Cardiac muscle cell (in vitro differentiated cells and primary cell): ENCODE measurements at places on chromosomes 5 and 9. TPM values are rescaled to one million over a fixed set of nuclear protein-coding genes. Genes with fewer than 3 reads are reported as not detected.

- DNase-seq: no peak
- no peak overlapping the region for H3K27ac ChIP-seq
- H3K27me3 ChIP-seq: no peaks in the 10 kb centered on the region
- no peaks in the 10 kb centered on the region for H3K36me3 ChIP-seq
Measured at GRCh38 chr5:39211773-39212172, 7.6 kb downstream of the FYB1 start.

GRCh38 chr5:67400752-67401151 is 204.2 kb upstream of the CD180 start:
- no peaks in the 10 kb centered on the region for H3K36me3 ChIP-seq
- no peak overlapping the region for H3K4me3 ChIP-seq
- H3K4me1 ChIP-seq: peaks cover 3% of the 10 kb centered on the region
- H3K27me3 ChIP-seq: no peaks in the 10 kb centered on the region
- H3K27ac ChIP-seq: no peak overlapping the region

The SPEF2 gene
- total RNA-seq: 2.2 and 5.7 TPM in 2 replicates

The RFESD gene
- total RNA-seq: 0.11 and 1.3 TPM in 2 replicates

The PCDH1 gene
- 0.46 and 0.63 TPM in 2 replicates for total RNA-seq

The LCN15 gene
- 0.32 and 0.77 TPM in 2 replicates for total RNA-seq

The MARCHF3 gene
- 5.2 and 11.4 TPM in 2 replicates for total RNA-seq

DNA sequence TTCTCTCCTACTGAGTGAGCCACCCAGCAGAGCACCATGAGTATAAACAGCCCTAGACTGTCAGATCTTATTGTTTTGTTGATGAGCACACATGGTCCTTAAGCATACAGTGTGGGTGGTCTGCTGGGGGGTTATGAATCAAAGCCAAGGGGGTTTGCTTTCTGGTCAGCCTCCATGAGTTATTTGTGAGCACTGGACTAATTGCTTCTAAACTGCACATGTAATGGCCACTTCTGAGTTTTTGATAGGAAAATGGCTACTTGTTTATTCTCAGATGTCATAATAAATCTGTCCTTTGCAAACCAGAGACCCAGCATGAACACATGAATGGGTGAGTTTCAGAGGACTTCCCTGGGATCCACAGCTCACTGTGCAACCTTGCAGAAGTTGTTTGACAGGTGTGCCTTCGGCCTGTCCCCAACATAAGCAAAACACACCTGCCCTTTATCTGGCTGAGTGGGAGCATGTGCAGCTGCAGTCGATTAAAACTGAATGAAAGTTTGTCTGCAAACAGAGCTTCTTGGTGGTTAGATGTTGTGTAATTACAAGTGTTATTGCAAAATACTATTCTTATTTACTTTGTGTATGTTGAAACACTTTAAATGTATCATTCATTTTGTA is 35.9 kb downstream of the MAMDC2 start:
- H3K4me3 ChIP-seq: no peak overlapping the region
- H3K27ac ChIP-seq: no peak overlapping the region
- DNase-seq: peak; percentile 68
- H3K27me3 ChIP-seq: peaks cover 4% of the 10 kb centered on the region
- no peaks in the 10 kb centered on the region for H3K4me1 ChIP-seq

The NR5A1 gene
- total RNA-seq: 0.12 TPM in 1 of 2 replicates, not detected in the other

DNA sequence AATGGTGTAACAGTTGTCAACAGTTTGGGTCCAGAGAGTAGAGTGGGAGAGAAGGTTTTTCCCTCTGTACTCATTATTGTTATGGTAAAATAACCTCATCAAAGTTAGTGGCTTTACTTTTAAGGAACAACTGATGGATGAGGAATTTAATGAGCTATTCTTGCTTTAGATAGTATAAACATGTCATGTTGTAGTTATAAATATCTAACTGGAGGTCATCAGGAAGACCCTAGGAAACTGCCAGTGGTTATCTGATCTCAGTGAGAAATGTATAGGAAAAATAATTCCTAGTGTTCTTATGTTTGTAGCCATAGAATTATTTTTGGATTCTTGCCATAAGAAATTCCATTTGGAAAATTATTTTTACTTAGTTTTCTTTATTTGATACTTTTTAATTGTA is 4.1 kb downstream of the ERCC6L2 start:
- H3K27me3 ChIP-seq: no peaks in the 10 kb centered on the region
- no peak overlapping the region for H3K4me3 ChIP-seq
- no peaks in the 10 kb centered on the region for H3K4me1 ChIP-seq
- no peak for DNase-seq
- H3K27ac ChIP-seq: no peak overlapping the region

The TNC gene
- 29.7 and 39.2 TPM in 2 replicates for total RNA-seq

DNA sequence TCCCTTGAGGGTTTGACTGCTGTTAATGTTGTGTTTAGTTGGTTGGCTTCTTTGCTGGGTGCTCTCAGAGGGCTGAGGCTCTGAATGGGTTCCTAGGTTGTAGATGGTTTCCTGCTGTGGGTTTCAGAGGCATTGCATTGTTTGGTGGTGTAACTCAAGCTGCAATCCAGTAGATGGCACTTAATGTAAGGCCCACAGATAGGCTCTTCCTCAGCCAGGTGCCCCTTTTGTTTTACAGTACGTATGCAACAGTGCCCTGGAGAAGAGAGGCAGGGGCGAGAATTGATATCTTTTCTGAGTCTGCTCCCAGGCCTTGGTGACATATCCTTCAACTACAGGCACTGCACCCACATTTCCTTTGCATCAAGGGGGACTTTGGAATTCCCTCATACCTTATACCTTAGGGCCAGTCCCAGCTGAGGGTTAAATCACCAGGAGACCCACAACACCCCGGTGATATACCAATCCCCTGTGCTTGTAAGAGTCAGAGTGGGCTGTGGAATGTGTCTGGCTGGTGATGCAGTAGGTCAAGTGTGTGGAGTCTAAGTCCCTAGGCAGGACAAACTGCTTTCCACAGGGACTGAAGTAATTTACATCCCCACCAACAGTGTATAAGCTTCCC is 7.0 kb upstream of the UGT3A2 start:
- no peaks in the 10 kb centered on the region for H3K4me1 ChIP-seq
- peak; percentile 14 for DNase-seq
- no peak overlapping the region for H3K27ac ChIP-seq
- peaks cover 9% of the 10 kb centered on the region for H3K27me3 ChIP-seq
- no peaks in the 10 kb centered on the region for H3K36me3 ChIP-seq

DNA sequence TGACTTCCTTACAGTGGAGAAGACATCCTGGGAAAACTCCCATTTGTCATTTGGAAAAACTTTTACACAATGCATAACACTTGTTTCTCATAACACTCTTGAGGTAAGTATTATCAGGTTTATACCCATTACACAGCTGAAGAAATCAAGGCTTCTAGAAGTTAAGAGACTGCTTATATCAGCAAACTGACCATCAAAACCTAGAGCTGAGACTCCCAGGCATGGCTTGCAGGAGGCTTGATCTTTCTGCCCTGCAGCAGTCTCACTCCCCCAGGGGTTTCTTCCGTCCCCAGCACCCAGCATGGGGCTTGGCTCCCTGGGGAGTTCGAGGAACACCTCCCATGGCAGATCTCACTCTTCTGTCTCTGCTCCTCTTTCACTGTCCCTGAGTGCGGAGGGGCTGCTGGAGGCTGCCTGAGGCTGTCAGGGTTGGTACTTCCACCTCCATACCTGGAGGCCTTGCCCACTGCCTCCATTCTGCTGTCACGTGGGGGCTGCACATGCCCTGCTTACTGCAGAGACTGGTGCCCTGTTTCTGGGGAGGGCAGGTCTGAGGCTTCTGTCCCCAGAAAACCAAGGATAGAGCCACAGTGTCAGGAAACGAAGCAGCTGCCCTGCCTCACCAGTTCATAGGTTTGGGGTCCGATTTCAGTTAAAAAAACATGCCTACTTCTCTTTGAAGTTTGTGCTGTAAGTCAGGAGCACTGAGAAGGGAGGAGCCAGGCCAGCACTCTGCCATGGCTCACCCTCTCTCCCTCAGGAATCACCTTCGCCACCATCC is 202.5 kb downstream of the PAX5 start:
- no peak overlapping the region for H3K27ac ChIP-seq
- H3K36me3 ChIP-seq: no peaks in the 10 kb centered on the region
- no peak for DNase-seq
- no peaks in the 10 kb centered on the region for H3K27me3 ChIP-seq
- no peak overlapping the region for H3K4me3 ChIP-seq
